ENCODE measurements at places on chromosomes 5 and 9.

- DNase-seq = no peak
These were observed 76.4 kb downstream of the HAPLN1 start for GRCh38 chr5:83644301-83644700.

DNA sequence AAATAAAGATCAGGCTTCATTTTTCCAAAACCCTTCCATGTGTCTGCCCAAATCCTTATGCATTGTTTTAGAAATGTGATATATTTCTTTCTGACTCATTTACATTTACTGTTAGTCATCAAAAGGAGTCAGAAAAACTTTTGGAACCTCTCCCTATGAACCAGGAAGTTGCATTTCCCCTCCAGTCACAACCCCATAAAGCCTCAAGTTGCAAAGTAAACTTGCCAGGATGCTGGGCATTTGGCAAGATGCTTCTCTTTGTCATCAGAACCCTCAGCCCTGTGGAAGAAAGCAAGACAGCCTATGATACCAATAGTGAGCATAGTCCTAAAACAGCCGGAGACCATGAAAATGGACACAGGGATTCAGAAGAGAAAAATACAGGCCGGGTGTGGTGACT lies 84.2 kb downstream of the MUSK start:
- no peak for DNase-seq

DNA sequence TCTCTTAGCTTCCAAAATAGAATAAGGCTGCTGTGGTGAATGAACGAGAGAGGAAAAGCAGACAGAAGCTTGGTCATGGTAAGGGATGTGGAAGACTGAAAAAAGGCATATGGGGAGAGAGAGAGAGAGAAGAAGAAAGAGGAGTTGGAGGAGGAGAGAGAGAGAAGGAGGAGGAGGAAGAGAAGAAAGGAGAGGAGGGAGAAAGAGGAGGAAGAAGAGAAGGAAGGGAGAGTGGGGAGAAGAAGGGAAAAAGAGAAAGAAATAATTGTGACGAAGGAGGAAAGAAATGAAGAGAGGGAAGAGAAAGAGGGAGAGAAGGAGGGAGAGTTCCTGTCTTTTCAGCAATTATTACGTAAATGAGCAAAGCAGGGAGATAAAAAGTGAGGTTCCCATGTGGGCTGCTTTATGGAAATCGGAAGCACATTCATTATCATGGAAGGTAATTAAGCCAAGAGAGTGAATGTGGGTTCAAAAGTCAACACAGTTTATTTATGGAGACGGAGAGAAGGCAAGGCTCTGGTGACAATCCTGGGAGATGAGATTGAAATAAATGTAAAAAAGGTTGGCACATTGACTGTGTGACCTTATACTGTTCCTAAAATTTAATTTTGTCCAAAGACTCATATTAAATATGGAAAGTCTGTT lies 611.2 kb downstream of the KIF4B start:
- DNase-seq = no peak

DNA sequence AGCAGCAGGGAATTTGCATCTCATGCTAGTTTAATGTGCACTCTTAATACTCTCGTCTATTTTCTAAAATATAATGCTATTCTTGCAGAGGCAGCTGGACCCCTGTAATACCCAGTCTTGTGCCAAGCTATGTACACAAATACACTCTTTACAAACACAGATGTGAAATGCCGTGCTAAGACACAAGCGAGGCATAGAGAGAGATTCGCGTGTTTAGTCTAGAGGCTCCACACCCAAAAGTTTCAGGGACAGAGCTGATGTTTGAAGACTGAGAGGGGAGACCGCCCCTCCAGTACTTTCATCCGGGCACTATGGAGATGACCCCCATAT lies 1.2 kb downstream of the DPYSL3 start:
- no peak for DNase-seq

DNA sequence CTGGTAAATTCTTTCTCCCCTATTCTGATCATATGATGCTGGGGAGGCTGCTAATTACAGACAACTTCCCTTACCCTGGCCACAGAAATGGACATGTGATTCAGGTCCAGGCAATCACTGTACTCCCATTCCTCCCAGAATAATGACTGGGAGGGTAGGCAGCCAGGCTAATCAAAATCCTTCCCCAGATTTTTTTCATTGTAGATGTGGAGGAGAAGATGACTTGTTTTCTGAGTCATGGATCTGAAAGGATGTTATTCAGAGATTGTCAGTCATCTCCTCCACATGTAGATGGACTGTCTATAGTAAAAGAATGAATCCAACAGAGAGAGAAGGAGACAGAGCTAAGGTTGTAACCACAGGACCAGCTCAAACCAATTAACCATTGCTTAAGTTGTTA lies 123.9 kb upstream of the PUM3 start:
- no peak for DNase-seq

- no peak for DNase-seq
These were observed 6.8 kb downstream of the PIP5KL1 start for GRCh38 chr9:127923771-127924170.

GRCh38 chr9:73148447-73148937 lies 3.2 kb upstream of the ANXA1 start:
- no peak for DNase-seq

DNA sequence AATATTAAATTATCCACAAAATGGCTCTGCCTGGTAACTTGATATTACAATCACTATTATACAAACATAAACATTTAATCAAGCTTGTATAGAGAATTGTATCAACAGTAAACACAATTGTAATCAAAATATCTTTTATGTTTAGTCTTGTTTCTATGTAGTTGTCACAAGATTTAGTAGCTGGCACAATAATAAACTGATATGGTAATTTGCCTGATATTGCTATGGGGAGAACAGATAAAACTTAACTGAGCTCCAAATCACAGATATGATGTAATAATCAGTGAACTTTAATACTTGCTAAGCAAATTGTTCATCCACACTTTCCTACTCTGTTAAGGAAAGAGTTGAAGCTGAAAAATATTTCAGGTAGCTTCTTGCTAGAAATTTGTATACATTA lies 189.8 kb downstream of the MPDZ start:
- DNase-seq = no peak

GRCh38 chr9:121735065-121735792 lies 83.8 kb downstream of the DAB2IP start:
- no peak for DNase-seq

Data from HAP-1 (cell line).